Right ventricle myocardium inferior (tissue), 1 donor: ENCODE measurements at places on chromosomes 5 and 9. TPM values are rescaled to one million over a fixed set of nuclear protein-coding genes. Genes with fewer than 3 reads are reported as not detected.

GRCh38 chr9:130996205-130996604 is 12.8 kb upstream of the LAMC3 start:
- DNase-seq, result no peak

GRCh38 chr9:136170006-136170901 is 34.7 kb downstream of the LHX3 start:
- DNase-seq, result peak; percentile 53

- DNase-seq, result no peak
These were observed 94.0 kb downstream of the CACNA1B start for GRCh38 chr9:137971477-137972138.

The INSL4 gene
- not detected for total RNA-seq

- no peak for DNase-seq
These were observed 1.2 kb upstream of the DMRT1 start for GRCh38 chr9:840343-840742.

DNA sequence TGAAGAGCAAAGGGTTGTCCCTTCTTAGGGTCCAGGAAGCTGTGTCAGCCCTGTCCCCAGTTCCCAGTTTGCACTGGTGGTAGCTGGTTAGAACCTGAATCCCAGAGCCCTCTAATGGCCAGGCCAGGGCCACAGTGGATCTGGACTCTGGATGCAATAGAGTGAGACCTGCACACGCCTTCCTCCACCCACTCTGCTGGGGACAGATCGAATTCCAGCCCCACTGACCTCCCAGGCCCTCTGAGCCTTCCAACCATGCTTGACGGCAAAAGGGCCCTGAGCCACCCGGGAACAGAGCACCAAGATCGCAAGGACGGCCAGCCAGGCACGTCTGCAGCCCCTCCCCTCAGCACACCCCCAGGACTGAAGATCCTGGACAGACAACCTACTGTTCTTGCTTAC is 23.7 kb downstream of the NAIF1 start:
- no peak for DNase-seq

The GRIA1 gene
- not detected for total RNA-seq

GRCh38 chr9:116141864-116142561 is 11.6 kb upstream of the PAPPA start:
- peak; percentile 66 for DNase-seq

DNA sequence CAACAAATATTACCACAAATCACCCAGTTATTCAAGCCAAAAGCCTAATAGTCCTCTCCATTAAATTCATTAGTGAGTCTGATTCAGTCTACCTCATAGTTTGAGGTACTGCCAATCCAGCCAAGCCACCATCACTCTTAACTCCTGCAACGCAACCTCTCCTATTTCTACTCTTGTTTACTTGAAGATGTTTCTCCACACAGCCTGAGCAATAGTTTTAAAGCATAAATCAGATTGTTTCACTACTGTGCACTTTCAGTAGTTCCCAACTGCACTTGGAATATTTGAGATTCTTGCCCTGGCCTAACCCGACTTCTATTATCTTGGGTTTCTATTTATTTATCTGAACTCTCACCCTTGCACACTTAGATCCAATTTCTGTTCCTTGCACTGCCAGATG is 85.5 kb downstream of the YIPF5 start:
- no peak for DNase-seq

DNA sequence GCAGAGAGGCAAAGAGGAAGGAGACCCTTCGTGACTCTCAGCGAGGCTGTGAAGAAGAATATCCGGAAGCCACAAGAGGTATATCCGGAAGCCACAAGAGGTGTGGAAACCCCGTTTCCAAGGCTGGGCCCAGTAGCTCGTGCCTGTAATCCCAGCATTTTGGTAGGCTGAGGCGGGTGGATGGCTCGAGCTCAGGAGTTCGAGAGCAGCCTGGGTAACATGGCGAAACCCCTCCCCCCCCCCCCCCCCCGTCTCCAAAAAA is 612 bp upstream of the BBLN start:
- no peak for DNase-seq

- no peak for DNase-seq
These were observed 103.4 kb downstream of the CFAP95 start for GRCh38 chr9:69923972-69924371.

The TAF11L10 gene
- total RNA-seq, result not detected

DNA sequence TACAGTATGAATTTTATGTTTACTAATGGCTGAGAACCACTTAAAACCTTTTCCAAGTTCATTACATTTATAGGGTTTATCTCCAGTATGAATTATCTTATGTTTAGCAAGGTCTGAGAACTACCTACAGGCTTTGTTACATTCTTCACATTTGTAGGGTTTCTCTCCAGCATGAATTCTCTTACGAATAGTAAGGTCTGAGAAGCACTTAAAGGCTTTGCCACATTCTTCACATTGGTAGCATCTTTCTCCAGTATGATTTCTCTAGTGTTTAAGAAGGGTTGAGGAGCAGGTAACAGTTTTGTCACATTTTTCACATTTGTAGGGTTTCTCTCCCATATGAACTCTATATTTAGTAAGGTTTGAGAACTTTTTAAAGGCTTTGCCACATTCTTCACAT is 1127.4 kb downstream of the EFNA5 start:
- no peak for DNase-seq

The DNAJC18 gene
- total RNA-seq, result 7.9 TPM

The FAM221B gene
- not detected for total RNA-seq

- no peak for DNase-seq
These were observed 157.1 kb upstream of the MPDZ start for GRCh38 chr9:13436591-13436990.

- no peak for DNase-seq
These were observed 56.2 kb downstream of the CNTLN start for GRCh38 chr9:17191082-17191481.

The SLC6A18 gene
- total RNA-seq, result not detected

DNA sequence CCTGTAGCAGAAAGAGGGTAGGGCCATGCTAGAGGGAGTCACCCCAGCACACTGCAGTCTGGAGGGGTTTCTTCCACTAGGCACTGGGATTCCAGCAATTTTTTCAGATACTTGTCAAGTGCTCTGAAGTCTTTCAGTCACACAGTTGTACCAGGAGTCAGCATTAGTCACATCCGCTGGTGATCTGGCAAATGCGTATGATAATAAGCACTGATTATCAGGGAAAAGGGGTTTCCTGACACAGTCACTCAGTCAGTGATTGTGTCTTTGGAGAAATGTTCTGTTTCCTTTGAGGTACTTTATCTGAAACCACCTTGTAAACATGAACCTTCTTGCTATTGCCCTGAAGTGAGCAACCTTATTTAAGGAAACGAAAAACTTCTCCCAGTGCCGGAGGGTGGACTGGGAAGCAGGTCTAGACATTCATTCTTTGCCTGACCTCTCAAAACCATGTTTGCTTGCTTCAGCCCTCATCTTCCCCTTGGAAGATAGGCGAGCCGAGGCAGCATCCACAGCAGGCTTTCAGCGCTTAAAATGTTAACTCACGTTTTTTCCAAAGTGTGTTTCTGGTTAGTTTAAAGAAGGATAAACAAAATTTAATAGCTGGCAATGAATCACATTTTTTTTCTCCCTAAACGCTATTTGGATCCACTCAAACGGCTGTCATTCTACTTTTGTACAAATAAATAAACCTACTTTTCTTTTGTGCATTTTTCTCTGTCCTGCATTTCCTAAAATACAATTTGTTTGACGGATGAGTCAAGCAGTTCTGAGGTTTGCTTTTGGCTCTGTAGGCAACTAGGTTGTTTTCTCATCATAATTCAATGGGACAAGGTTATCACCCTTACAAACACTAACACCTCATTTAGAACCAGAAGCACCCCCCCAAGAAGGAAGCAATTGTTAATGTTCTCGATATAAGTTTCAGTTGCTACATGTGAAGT is 77.7 kb downstream of the FOXD1 start:
- DNase-seq, result no peak

GRCh38 chr5:72472031-72472430 is 35.2 kb downstream of the ZNF366 start:
- no peak for DNase-seq

GRCh38 chr5:154164249-154164581 is 26.3 kb upstream of the GALNT10 start:
- DNase-seq, result no peak

The HNRNPAB gene
- 85.6 TPM for total RNA-seq

DNA sequence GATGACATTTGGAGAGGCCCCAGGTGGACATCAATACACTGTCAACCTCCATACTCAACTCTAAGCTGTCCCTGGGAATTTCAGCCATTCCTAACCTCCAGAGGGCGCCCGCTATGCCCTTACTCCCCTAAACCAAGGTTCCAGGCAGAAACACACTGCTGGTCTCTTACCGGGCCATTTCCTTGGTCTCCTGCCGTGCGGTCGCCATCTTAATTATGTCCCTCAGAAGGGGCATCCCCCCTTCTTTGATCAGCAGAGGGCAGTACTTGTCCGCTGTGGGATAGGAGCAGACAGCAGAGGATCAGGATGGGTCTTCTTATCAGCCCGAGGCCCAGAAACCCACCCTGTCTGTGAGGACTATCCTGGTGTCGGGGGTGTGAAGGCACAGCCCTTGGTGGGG is 9.3 kb upstream of the ZDHHC12 start:
- peak; percentile 63 for DNase-seq

DNA sequence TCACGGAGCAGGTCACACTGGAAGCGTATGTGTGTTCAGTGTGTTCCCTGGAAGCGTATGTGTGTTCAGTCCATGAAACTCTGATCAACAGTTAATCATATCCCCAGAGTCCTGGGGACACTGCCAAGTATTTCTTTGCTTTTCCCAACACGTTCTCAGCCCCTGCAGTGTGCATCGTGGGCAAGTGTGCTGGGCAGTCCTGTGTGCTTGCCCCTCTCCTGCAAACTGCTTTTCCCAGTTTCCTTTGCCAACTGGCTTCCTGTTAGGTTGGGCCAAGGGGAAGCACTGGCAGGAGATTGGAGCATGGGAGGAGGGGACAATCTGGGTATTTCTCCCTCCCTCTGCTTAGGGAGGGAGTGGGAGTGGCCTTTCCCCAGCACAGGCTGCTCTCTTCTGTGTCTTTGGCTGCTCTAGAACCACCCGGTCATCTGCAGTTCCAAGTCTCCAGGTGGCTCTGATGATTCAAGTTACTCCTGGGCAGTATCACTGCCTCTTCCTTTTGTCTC is 36.8 kb upstream of the NEK6 start:
- DNase-seq, result no peak

GRCh38 chr5:44821164-44821563 is 12.4 kb downstream of the MRPS30 start:
- no peak for DNase-seq

- DNase-seq, result no peak
These were observed 883.1 kb downstream of the CDH18 start for GRCh38 chr5:19104948-19105347.

DNA sequence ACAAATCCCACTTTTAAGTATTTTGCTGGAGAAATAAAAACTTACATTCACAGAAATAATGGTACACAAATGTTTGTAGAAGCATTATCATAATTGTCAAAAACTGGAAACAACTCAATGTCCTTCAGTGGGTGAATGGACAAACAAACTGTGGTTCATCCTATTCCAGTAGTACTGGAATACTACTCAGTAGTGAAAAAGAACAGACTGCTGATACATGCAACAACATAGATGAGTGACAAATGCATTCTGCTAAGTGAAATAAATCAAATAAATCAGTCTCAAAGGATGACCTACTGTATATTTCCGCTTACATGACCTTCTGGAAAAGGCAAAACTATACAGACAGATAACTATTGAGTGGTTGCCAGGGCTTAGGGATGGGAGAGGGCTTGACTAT is 114.1 kb downstream of the ANKRD55 start:
- no peak for DNase-seq

The PCDHA6 gene
- total RNA-seq, result not detected

The REEP2 gene
- total RNA-seq, result 5.2 TPM

GRCh38 chr9:8494571-8494970 is 695.0 kb upstream of the DMAC1 start:
- DNase-seq, result no peak
